ENCODE measurements at places on chromosomes 3 and 15.

DNA sequence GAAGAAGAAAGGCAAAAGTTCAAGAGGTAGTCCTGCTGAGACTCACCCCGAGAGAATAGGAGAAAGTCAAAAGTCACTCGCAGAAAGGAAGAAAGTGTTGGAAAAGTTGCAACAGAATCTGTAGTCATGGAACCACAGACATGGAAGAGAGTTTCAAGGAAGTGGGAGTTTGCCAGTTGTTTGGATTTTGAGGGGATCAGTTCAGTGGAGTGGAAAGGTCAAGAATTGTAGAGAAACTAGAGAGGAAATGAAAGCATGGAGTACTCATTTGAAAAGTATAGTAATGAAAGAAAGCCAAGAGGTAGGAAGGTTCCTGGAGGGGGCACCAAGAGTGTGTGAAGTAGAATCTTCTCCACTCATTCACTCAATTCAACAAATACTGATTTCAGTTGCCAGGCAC, 34.7 kb downstream of the SPTSSB start:
- no peak for DNase-seq

- DNase-seq: no peak
Observed at GRCh38 chr3:111151438-111151837, 79.8 kb downstream of the NECTIN3 start.

DNA sequence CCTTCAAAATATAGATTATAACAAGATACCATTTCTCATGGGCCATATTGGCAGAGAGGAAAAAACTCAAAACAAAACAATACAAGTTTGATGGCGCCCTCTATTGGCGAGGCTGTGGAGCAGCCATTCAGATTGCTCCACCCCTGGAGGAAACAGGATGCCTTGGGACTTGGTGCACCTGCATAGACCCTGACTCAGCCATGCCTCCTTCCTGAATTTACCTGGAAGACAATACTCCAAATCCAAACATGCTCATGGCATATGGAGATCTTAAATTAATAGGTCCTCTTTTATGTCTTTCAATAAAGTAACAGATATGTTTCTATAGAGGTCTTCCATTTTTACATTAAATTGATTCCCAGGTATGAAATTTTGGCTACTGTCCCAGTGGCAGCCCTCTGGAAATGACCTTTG, 90.0 kb downstream of the APBA2 start:
- DNase-seq: peak; percentile 80

- DNase-seq: no peak
Observed at GRCh38 chr3:37182816-37183215, 8.4 kb upstream of the LRRFIP2 start.

All from stimulated activated CD8-positive, alpha-beta memory T cell treated with anti-CD3 and anti-CD28 coated beads, Interleukin-4, amount 100 ng/mL, for 48 hours (primary cell).